NCI-H524 treated with DMSO at 0.1 percent for 48 hours (cell line): ENCODE measurements at places on chromosomes 2 and 18.

GRCh38 chr2:158181171-158181570 lies 79.5 kb downstream of the UPP2 start:
- no peak for DNase-seq

DNA sequence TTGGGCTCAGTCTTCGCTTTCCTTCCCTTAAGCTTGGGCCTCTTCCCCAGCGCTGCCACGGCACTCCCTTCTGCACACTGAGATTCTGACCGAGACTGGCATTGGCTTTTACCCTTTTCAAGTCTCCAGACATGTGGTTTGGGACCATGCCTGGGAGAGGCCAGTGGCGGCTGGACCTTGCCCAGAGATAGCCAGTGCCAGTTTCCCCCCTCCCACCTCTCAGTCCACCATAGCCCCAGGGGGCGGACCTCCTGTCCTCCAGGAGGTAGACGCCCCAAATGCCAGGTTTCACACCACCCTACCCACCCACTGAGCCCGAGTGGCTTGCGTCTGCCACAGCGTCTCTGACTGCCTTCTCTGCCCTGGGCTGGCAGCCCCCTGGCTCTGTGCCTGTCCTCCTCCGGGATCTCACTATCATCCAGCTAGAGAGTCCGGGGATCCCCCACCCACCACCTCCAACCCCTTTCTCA lies 47.7 kb downstream of the INPP5D start:
- DNase-seq, result no peak

DNA sequence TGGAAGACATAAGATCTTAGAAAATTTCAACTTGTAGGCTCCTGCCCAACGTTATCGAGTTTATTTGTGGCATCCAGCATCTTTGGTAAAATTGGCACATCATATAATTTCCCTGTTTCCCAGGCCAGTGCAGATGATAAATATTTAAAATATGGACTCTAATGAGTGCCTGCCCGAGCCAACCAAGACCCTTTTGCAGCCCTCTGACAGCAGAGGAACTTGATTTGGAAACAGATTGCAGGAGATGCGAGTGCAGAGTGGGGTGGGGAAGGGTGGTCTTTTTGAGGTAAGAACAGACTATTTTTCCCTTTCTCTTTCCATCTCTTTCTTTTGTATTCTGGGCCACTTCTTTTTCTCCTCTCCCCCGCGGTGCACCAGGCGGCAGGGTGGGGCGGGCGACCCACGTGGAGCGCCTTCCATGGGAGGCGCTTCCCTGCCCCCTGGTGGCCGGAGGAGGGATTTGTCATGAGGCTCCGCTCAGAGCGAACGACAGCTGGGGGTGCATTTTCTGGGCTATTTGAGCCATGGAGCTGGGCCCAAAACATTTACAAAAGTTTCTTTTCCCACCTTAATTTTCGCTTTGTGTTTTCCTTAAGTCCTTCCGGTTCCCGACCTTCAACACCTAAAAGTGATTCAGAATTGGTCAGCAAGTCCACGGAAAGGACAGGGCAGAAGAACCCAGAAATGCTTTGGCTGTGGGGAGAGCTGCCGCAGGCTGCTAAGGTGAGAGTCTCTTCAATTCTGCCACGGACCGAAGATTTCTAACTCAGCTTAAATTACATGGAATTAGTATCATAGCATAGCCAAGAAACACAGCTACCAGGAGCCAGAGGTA lies 32.7 kb downstream of the LPIN1 start:
- DNase-seq, result no peak

DNA sequence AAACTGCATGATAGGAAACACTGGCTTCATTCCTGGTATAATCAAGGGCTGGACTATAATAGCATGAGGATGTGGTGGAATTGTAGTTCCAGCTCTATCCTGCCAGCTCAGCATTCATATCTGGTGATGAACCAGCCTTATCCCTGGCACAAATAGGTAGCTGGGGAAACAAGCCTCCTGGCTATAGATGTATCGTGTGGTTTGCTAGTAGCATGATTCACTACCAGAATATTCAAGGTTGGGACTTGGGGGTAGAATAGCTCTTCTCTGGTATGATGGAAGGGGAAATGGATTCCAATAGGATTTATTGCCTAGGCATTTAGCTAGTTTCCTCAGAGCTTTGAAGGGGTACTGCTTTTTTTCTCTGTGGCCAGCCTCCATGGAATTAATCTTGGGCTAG lies 532.8 kb downstream of the FBXO15 start:
- DNase-seq, result no peak

GRCh38 chr2:140136366-140136765 lies 1356.2 kb upstream of the NXPH2 start:
- DNase-seq, result no peak

GRCh38 chr2:20349513-20349921 lies 1.1 kb downstream of the PUM2 start:
- DNase-seq, result no peak

DNA sequence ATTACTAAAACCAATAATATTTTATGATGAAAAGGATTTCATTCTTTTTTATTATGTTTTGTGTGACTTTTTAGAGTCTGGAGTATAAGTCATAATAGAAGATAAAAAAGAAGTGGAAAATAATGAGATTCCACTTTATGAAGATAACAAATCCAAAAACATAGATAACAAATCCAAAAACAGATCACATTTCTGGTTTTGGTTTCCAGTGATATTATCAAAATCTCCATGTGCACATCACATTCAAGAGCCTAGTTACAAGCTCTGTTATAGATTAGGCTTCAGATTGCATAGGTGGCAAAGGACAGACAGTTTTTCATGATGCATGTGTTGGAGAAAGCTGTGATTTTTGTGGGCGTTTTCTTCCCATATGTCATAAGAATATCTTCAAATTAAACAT lies 648.2 kb downstream of the STK39 start:
- no peak for DNase-seq

- DNase-seq, result no peak
Observed at GRCh38 chr2:240568678-240569522, 616 bp downstream of the RNPEPL1 start.

GRCh38 chr2:30233271-30234009 lies 2.1 kb downstream of the LBH start:
- DNase-seq, result peak; percentile 66

DNA sequence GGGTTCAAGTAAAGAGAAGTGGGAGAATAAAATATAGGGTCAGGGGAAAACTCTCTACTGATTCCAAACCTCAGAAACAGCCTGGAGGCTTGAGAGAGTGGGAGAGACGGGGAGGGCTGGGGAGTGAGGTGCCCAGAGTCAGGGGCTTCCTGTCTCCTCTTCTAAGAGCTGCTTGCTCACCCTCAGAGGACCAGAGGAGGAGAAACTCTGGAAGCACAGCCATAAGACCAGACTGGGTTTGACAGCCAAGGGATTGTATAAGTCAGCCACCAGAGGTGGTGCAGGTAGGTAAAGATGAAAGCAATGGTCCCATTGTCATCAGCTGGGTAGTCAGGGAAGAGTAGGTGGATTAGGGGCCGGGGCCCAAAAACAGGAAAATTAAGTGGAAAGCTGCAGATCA lies 259.4 kb downstream of the TNS1 start:
- DNase-seq, result no peak

- DNase-seq, result no peak
Observed at GRCh38 chr2:286774-287392, 1.0 kb downstream of the ALKAL2 start.

GRCh38 chr2:65539633-65540032 lies 107.2 kb upstream of the SPRED2 start:
- no peak for DNase-seq

- DNase-seq, result no peak
Observed at GRCh38 chr18:62812242-62812641, 96.9 kb downstream of the PHLPP1 start.

DNA sequence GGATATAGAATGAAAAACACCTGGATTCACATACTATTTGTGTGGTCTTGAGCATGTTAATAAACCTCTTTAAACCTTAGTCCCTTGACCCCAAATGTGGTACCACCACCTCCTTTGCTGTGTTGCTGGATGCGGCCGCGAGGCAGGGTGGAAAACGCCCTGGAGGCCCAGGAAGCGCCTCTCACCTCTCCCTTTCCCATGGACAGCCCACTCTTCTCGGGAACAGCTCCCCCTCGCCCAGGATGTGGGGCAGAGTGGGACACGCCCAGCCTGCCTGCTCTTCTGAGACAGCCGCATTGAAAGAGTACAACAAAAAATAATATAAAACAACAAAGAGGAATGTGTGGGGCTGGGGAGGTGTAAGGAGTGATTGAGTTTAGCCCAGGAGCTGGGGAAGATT lies 549.0 kb upstream of the ID2 start:
- no peak for DNase-seq

DNA sequence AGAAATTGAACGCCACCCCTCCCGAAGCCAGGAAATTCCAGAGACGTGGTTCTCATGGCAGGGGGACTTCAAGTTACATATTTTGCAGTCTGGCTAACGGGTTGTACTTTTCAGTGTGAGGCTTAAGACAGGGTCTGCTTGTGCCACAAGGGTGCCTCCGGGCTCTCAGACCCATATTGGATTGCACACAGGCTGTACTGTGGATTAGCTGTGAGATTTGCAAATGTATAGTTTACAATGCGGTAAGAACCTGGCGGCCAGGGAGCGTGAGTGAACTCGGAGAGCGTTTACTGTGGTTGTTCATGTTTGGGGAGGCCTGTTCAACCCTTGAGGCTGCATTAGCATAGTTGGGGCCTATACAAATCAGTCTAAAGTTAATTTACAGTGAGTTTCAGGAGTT lies 143.9 kb upstream of the SIX2 start:
- no peak for DNase-seq

DNA sequence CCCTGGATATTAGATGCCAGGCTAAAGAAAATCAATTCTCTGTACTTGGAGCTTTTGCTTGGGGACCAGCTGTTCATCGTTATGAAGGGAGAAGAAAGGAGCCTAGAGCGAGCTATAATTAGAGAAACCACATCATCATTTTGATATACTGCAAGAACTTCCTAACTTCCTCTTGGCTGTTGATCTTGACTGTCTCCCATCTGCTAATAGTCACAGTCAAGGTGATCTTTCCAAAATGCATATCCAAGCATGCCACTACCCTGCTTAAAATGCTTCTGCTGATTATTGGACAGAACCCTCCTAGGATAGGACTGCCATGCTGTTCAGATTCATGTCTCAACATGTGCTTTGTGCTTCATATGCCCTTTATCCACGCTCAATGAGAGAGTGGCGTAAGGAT lies 54.8 kb downstream of the RAPGEF4 start:
- no peak for DNase-seq

DNA sequence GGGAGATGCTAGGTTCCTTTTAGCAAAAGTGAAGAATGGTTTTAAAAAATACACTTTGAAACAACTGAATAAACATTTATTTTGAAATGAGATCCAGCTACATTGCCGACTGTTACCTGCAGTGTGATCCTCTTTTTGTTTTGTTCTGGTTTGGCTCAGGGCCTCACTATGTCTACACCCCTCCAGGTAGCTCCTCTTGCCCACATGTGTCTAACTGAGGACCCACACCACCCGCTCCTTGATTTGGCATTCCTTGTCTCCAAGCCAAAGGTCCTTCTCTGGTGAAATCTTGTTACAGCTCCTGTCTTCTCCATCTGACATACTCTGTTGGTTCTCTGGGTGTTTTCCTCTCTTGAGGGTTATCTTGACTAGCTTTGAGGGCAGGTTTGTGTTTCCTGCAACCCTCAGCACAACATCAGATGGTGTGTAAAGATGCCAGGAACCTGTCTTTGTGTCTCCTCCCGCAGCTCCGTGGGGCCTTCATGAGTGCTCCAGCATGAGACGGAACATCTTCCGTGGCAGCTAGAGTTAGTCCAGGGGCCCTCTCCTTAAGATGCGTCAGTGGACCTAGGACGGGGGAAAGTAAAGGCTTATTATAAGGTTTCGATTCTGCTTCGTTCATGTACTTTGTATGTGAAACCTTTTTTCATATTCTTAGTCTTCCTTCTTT lies 32.1 kb downstream of the MAP4K4 start:
- DNase-seq, result no peak

DNA sequence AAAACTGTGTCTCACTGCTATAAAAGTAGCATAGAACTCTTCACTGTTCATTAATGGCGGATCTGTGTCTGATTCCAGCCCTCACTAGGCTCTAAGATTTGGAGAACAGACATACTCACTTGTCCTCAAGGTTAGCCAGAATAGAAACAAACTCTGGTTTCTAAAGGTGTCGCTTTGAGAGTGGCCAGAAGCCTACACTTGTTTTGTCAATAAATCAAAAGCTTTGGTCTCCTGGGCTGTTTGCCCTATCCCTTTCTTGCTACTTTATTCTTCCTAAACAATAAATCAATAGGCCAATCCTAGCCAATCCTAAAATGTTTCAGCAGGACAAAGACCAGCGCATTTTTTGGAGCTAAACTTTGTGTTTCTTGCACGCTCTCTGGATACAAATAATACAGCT lies 1064.6 kb upstream of the CHAC2 start:
- no peak for DNase-seq

- no peak for DNase-seq
Observed at GRCh38 chr2:45043174-45043573, 33.9 kb upstream of the SIX2 start.

DNA sequence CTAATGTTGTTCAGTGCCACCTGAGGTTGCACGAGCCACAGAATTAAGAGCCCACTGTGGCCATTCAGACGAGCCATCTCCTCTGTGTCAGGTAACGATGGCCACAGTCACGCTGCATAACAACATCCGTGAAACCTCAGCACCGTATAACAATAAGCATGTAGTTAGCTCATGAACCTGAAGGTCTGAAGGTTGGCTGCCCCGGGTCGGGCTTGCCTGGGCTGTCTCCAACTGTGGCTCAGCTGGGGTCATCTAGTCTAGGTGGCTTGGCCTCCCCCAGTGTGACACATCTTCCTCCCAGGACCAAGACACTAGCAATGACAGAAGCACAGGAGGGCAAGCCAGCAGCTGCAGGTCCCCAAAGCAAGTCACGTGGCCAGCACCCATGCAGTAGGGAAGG lies 258.0 kb downstream of the GLI2 start:
- no peak for DNase-seq

GRCh38 chr2:98388601-98389250 lies 42.5 kb downstream of the CNGA3 start:
- DNase-seq, result no peak

DNA sequence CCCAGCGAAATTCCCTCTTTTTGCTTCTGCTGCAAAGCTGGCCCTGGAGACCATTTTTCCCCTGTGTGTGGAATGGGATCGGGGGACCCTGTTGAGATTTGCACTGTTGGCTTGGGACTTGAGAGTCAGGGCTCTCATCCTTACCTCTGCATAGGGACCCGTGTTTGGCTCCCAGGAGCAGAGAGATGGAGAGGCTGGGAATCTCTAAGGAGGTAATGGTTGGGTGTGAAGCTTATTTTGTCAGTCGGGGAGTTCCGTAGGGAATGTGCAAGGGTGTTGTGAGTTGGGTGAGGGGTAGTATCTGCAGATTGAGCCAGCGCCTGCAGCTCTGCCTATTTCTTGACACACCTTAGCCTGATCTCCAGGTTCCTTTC lies 4.5 kb downstream of the GATA6 start:
- DNase-seq, result no peak

DNA sequence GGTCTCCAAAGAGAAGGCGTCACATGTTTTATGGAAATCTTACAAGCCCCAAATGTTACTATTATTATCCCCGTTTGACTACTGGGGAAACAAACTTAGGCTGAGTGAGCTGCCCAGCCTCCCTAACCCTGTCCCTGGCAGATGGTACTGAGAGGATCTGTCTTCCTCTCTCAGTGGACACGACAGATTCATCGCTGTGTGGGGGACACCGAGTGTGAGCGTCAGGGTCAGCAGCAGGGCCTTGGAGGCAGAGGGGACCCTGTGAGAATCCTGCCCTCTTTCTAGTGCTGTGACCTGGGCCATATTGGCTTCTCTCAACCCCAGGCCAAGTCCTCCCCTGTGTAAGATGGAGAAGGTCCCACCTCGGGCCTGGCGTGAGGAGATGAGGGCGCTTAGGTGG lies 27.1 kb upstream of the SMAD7 start:
- DNase-seq, result no peak

- no peak for DNase-seq
Observed at GRCh38 chr2:63992061-63992685, 27.1 kb downstream of the VPS54 start.

GRCh38 chr2:16223161-16223840 lies 283.0 kb downstream of the MYCN start:
- no peak for DNase-seq
